Mesenchymal stem cell (in vitro differentiated cells and primary cell): ENCODE measurements at places on chromosomes 6 and 20.
A peak's percentile ranks its signal among the peaks of the same experiment; 100 is the strongest.

- no peaks in the 10 kb centered on the region for H3K4me1 ChIP-seq
- H3K27ac ChIP-seq: no peak overlapping the region
- no peak overlapping the region for H3K4me3 ChIP-seq
- no peaks in the 10 kb centered on the region for H3K27me3 ChIP-seq
Observed at GRCh38 chr6:139494376-139494990, 120.0 kb upstream of the CITED2 start.

GRCh38 chr6:139529420-139529819 lies 155.0 kb upstream of the CITED2 start:
- no peaks in the 10 kb centered on the region for H3K36me3 ChIP-seq
- no peak for DNase-seq
- no peaks in the 10 kb centered on the region for H3K27me3 ChIP-seq
- H3K4me1 ChIP-seq: peaks cover 5% of the 10 kb centered on the region
- H3K27ac ChIP-seq: no peak overlapping the region
- no peak overlapping the region for H3K4me3 ChIP-seq

DNA sequence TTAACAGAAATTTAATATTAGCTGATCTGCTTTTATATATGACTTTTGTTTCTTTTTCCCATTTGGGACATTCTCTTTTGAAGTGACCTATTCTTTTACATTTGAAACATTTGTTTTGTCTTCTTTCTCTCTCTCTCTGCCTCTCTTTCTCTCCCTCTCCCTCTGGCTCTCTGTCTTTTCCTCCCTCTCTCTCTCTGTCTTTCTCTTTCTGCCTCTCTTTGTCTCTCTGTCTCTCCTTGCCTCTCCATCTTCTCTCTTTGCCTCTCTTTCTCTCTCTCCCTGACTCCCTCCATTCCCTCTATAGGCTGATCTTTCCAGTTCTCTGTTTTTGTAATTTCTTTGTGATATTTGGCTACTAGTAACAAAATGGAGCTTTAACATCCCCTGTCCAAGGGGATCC lies 52.0 kb upstream of the TULP1 start:
- DNase-seq: no peak
- H3K27ac ChIP-seq: no peak overlapping the region
- H3K4me1 ChIP-seq: no peaks in the 10 kb centered on the region
- H3K4me3 ChIP-seq: no peak overlapping the region
- no peaks in the 10 kb centered on the region for H3K36me3 ChIP-seq

- no peak overlapping the region for H3K4me3 ChIP-seq
- no peak overlapping the region for H3K27ac ChIP-seq
- no peak for DNase-seq
- H3K4me1 ChIP-seq: no peaks in the 10 kb centered on the region
Observed at GRCh38 chr6:129100164-129100563, 217.2 kb downstream of the LAMA2 start.

- no peak overlapping the region for H3K27ac ChIP-seq
- H3K27me3 ChIP-seq: peaks cover 12% of the 10 kb centered on the region
- no peaks in the 10 kb centered on the region for H3K36me3 ChIP-seq
Observed at GRCh38 chr6:14429396-14429795, 311.8 kb downstream of the CD83 start.

- H3K4me1 ChIP-seq: peaks cover 10% of the 10 kb centered on the region
- DNase-seq: no peak
- no peaks in the 10 kb centered on the region for H3K36me3 ChIP-seq
- H3K27me3 ChIP-seq: no peaks in the 10 kb centered on the region
- H3K4me3 ChIP-seq: no peak overlapping the region
- H3K27ac ChIP-seq: no peak overlapping the region
Observed at GRCh38 chr6:150233843-150234269, 91.0 kb downstream of the PPP1R14C start.

DNA sequence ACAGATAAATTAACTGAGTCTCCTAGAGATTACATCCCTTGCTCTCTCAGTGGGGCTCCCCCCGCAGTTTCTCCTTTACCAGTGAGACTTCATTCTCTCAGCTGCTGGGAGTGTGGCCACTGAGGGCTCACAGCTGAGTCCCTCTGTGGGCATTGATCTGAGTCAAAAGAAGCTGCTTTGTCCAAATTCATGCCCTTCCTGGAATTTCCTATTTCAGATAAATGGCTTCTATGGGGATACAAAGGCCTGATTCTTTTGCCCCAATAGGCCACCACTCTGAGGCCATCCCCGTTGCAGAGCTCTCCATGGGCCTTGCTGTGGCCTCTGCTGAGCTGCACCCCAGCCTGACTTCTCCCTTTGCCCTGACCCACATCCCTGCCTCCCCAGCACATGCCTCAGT lies 10.0 kb downstream of the CST5 start:
- no peak overlapping the region for H3K4me3 ChIP-seq
- H3K36me3 ChIP-seq: no peaks in the 10 kb centered on the region

- H3K36me3 ChIP-seq: no peaks in the 10 kb centered on the region
- no peak overlapping the region for H3K4me3 ChIP-seq
- no peak overlapping the region for H3K27ac ChIP-seq
- peak; percentile 26 for DNase-seq
Observed at GRCh38 chr6:53483423-53484353, 61.2 kb downstream of the GCLC start.

- peaks cover 24% of the 10 kb centered on the region for H3K36me3 ChIP-seq
- H3K27me3 ChIP-seq: no peaks in the 10 kb centered on the region
- H3K4me3 ChIP-seq: no peak overlapping the region
- peaks cover 5% of the 10 kb centered on the region for H3K4me1 ChIP-seq
- DNase-seq: no peak
- no peak overlapping the region for H3K27ac ChIP-seq
Observed at GRCh38 chr6:111743862-111744692, 129.2 kb downstream of the FYN start.

DNA sequence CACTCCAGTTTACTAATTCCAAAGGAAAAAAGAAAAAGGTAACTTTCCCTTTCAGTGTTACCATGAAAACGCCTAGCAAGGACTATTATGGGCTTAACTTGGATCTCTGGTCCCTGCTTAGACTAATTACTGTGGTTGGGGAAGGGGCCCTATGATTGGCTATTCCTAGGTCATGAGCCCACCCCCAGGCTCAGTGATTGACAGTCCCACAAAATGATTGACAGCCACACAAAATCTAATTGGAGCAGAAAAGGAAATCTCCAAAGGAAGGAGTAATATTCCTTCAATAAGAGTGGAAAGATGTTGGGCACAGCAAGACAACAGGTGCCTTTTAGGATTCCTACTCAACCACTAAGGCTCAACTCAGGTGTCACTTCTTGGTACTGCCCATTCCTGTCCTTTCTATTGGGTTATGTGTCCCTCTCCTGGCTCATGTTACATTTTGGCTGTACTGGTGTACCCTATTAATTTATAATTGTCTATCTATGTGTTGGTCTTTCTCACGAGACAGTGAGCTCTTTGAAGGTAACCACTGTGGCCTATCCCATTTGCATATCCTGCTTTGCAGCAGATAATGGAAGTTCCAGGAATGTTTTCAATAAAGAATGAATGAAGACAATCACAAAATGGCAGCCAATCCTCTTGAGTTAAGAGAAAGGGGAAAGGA lies 5.5 kb upstream of the UTRN start:
- no peak overlapping the region for H3K4me3 ChIP-seq
- H3K4me1 ChIP-seq: no peaks in the 10 kb centered on the region
- no peak overlapping the region for H3K27ac ChIP-seq
- no peaks in the 10 kb centered on the region for H3K27me3 ChIP-seq
- no peak for DNase-seq

GRCh38 chr6:7636151-7636550 lies 46.2 kb downstream of the SNRNP48 start:
- H3K36me3 ChIP-seq: no peaks in the 10 kb centered on the region
- H3K4me1 ChIP-seq: peaks cover 5% of the 10 kb centered on the region
- no peak overlapping the region for H3K27ac ChIP-seq

GRCh38 chr20:34627458-34627857 lies 49.4 kb downstream of the PIGU start:
- DNase-seq: no peak
- no peak overlapping the region for H3K4me3 ChIP-seq
- peaks cover 7% of the 10 kb centered on the region for H3K36me3 ChIP-seq
- no peak overlapping the region for H3K27ac ChIP-seq

DNA sequence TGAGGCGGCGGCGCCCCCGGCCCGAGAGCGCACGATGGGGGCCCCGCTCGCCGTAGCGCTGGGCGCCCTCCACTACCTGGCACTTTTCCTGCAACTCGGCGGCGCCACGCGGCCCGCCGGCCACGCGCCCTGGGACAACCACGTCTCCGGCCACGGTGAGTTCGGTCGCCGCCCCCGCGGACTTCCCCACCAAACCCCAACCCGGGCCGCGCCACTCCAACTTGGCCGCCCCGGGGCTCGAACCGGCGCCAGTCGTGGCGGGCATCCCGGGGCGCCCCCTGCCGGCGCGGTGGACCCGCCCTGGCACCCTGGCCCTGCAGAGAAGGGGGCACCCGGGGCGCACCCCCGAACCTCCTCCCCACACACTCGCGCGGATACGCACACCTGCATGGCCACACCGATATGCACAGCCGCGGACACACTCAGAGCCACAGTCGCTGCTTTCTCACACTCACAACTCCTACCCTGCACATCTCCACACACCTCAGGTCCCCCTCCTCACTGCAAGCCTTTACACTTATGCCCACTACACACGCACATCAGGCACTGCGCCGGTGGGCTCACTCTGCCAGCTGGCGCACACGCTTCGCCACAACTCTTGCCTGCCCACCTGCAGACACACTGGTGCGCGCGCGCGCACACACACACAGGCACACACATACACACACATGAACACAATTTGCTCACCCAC lies 535 bp downstream of the VSTM2L start:
- H3K4me3 ChIP-seq: peak overlapping the region; percentile 21
- no peak for DNase-seq
- no peaks in the 10 kb centered on the region for H3K36me3 ChIP-seq
- peaks cover 22% of the 10 kb centered on the region for H3K4me1 ChIP-seq
- H3K27me3 ChIP-seq: peaks cover 66% of the 10 kb centered on the region

DNA sequence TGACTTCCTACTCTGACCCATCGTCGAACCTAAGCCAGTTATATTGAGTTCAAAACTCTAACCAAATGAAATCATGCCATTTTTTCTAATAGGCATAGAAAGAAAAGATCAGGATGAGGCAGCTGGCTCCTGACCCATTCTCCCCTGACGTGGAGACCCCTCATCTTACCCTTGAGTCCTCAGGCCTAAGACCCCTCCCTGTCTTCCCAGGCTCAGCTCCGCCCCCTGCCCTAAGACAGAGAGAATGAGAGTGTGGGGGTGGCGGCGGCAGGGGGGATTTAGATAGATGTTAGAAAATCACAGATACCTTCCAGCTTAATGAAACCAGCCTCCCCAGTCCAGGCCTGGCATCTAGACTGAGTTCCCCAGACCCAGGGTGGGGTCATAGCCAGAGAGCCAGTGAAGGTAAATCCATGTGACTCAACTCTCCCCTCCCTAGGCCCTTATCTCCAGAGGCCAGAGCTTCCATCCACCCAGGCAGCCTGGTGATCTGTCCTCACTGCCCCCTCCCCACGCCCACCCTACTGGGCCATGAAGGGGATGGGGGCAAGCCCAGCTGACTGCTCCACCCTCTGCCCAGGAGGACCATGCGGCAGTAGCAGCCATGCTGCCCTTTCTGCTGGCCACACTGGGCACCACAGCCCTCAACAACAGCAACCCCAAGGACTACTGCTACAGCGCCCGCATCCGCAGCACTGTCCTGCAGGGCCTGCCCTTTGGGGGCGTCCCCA lies 6.8 kb downstream of the TMEM63B start:
- no peak overlapping the region for H3K4me3 ChIP-seq
- no peak for DNase-seq
- H3K27ac ChIP-seq: no peak overlapping the region
- H3K4me1 ChIP-seq: peaks cover 15% of the 10 kb centered on the region

DNA sequence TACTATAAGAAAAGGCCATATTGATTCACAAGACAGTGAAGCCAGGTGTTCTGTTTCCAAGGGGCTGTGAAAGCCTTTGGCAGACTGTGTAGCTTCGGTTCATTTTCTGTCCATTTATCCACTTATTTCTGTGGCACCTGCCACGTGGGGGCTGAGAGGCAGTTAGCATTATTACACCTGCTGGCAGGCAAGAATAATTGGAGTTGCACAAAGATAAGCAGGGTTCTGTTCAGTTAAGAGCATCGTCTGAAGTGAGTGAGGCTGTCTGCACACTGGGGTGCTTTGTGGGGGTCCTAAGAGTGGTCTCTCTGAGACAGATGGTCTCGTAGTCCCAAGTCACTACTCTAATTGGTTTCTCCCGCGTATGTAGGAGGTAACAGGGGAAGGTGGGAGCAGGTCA lies 60.6 kb upstream of the CCN6 start:
- H3K4me3 ChIP-seq: no peak overlapping the region
- no peaks in the 10 kb centered on the region for H3K27me3 ChIP-seq
- H3K36me3 ChIP-seq: no peaks in the 10 kb centered on the region
- DNase-seq: no peak
- H3K27ac ChIP-seq: no peak overlapping the region

- no peak overlapping the region for H3K4me3 ChIP-seq
- H3K4me1 ChIP-seq: peaks cover 2% of the 10 kb centered on the region
- H3K27ac ChIP-seq: no peak overlapping the region
- DNase-seq: no peak
- no peaks in the 10 kb centered on the region for H3K27me3 ChIP-seq
Observed at GRCh38 chr6:34324738-34325444, 67.6 kb downstream of the NUDT3 start.

DNA sequence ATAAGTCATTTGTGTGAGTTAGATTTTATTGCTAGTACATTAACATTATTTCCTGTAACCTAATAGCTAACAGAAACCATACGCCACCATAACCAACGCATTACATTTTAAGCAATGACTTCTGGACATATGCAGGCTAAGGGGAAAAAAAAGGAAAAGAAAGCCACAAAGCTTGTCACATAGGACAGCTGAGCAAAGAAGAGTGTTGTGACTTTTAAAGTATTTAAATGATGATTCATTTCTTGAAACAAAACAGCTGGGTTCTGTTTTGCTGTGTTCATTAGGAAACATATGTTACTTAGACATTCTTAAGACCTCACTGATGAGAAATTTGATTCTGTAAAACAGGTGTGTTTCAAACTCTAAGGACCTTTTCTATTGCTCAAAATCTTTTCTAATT lies 171.4 kb downstream of the COL9A1 start:
- H3K36me3 ChIP-seq: no peaks in the 10 kb centered on the region
- no peaks in the 10 kb centered on the region for H3K27me3 ChIP-seq

DNA sequence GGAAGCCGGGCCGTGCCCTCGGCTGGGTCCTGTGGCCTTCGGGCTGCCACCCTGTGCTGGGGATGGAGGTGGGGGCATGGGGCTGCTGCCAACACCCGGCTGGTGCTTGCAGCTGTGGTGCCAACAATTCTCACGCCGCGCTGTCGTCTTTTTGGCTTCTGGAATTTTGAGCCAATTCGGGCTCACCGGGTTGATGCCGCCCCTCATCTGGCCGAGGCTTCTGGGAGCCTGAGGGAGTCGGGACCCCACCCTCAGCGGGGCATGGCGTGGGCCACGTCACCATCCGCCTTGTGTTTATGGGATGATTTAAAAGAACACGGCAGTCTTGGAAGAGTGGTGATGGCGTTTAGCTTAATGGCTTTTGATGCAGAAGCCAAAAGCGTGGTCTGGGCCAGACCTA lies 8.7 kb upstream of the NPBWR2 start:
- peaks cover 8% of the 10 kb centered on the region for H3K4me1 ChIP-seq
- H3K27me3 ChIP-seq: peaks cover 66% of the 10 kb centered on the region
- no peak overlapping the region for H3K27ac ChIP-seq
- DNase-seq: no peak
- no peak overlapping the region for H3K4me3 ChIP-seq
